ENCODE measurements at places on chromosomes 1 and 21.

- DNase-seq = no peak
Measured at GRCh38 chr1:8116894-8117264, 90.8 kb upstream of the ERRFI1 start.

DNA sequence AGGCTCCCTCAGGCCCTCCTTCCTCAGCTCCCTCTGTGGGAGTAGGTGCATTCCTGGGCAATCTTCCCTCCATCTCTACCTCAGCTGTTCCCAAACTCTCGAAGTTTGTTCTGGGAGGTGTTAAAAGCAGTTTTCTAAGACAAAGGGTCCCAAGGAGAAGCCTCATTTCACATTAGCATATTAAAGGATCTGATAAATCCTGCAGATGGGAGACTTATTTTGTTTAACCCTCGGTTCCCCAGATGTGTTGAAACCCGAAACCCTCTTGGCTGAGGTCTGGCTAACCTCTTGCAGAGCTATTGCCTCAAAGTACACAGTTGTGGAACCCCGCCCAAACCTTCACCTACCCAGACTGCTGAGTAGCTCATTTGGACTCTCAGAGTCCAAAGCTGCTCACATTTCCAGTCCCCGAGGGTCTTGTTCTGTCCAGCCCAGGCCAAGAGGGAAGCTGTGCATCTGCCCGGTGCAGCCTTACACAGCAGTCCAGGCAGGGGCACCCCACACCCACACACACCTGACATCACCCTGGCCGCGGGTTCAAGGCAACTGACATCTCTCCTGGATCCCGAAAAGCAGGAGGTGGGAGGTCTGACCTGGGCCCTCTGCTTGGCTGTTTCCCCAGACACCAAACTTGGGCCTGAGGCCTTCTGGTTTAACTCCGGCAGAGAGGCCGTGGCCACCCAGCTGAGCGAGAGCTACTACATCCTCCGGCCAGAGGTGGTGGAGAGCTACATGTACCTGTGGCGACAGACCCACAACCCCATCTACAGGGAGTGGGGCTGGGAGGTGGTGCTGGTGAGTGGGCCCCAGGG is 19.5 kb upstream of the SELENON start:
- DNase-seq = no peak

- DNase-seq = no peak
Measured at GRCh38 chr1:95371666-95372282, 137.8 kb downstream of the RWDD3 start.

DNA sequence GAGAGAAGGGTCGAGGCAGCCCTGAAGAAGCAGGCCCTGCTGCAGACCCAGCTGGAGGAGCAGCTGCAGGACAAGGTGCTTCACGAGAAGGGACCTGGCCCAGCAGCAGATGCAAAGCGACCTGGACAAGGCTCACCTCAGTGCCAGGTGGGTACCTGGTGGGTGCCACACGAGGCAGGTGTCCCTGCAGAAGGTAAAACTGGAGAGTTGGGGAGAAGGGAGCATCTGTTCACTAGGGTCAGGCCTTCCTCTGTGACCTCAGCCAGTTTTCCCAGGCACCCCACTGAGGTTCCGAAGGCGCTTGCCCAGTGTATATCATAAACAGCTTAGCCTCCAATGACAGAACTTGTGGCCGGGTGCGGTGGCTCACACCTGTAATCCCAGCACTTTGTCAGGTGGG is 5.5 kb upstream of the NBPF3 start:
- DNase-seq = no peak

DNA sequence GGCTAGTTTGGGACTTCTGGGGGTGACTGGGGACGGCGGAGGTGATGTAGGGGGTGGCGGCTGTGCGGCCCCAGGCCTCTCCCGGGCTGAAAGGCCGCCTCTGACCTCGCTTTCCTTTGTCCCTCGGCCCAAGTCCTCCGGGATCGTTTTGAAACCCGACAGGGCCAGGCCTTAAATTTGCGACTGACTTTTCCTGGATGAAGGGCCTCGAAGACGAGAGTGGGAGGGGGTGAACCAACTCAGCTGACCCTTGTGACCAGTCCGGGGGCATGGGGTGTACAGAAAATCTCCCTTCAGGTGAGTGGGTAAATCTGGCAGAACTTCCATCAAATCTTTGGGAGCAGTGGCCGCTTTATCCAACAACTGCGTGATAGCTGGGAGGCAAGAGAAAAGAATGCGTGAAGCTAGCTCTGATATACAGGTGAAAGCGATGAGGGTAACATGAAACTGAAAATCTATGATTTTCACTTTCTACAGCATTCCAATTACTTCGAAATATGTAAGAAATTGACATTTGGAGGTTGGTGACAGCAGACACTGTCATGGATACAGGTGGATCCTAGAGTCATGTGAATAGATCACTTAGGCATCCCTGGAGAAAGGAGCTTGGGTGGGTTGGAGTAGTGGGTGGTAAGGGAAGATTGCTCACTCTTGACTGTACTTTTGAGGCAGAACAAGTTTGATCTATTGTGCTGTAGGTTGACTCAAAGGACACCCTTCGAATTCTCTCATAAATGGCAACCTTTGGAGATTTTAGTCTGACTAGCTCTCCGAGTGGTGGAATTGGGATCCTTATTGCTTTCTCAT is 885 bp downstream of the AHCYL1 start:
- no peak for DNase-seq

DNA sequence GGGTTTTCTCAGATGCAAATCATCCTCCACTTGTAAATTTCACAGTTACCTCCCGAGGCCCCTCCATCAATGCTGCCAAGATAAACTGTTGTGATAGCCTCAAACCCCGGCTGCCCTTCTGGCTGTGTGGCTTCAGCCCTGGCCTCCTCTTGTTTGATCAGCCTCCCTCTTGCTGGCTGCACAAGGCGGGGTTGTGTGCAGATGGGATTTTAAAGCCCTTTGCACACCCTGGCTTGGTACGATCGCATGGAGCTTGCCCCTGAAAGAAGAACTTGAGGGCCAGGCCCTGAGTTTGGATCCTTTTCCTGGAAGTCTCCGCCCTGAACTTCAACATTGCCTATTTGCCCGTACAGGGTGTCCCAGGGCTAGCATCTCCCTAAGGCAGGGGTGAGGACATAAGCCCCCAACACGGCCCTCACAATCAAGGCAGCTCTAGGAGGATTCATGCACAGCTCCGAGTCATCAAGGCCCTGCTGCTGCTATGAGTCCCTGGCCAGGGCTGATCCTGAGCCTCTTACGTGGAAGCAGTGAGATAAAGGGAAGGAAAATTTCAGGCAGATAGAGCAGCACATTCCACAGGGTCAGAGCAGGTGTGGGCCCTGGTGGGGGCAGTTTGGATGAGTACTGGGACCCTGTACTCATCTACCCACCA is 181.2 kb upstream of the VAMP3 start:
- DNase-seq = no peak

DNA sequence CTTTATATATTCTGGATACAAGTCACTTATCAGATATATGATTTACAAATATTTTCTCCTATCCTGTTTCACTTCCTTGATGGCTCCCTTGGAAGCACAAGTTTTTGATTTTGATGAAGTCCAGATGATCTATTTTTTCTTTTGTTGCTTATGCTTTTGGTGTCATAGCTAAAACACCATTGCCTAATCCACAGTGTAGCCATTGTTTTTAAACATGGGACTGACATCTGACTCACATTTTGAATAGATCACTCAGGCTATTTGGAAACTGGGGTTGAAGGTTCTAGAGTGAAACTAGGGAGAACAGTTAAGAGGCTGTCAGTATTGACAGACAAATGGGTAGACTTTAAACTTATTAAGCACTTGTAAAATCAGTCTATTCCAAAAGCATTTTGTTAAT is 16.6 kb downstream of the AK4 start:
- DNase-seq = no peak

GRCh38 chr21:43619856-43620255 is 39.4 kb downstream of the HSF2BP start:
- DNase-seq = no peak

- DNase-seq = no peak
Measured at GRCh38 chr1:204997591-204998355, 45.2 kb upstream of the CNTN2 start.

GRCh38 chr1:119896303-119896702 is at the start of gene ADAM30:
Gene ADAM30 (minus strand): TSS chr1:119896515. CDS start chr1:119896336, 179 bp downstream.
- no peak for DNase-seq

GRCh38 chr21:41536076-41536826 is 28.3 kb upstream of the TMPRSS2 start:
- DNase-seq = no peak

GRCh38 chr21:19468991-19469715 is 1065.6 kb upstream of the TMPRSS15 start:
- DNase-seq = no peak

- no peak for DNase-seq
Measured at GRCh38 chr1:205576805-205577761, 54.7 kb downstream of the ELK4 start.

DNA sequence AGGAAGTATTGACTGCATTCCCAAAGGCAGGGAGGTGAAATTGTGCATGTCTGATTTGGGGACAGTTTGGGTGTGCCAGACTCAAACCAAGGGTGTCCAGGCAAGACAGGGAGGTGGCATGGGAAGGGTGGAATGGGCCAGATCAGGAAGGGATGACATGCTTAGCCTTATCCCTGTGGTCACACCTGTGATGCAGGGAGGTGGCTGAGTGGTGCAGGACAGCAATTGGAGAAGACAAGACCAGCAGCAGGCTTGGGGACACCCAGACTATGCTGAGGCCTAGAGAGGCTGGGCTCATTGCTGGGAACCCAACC is 4.0 kb downstream of the FOXO6 start:
- no peak for DNase-seq

- no peak for DNase-seq
Measured at GRCh38 chr1:204706838-204707509, 21.4 kb upstream of the LRRN2 start.

DNA sequence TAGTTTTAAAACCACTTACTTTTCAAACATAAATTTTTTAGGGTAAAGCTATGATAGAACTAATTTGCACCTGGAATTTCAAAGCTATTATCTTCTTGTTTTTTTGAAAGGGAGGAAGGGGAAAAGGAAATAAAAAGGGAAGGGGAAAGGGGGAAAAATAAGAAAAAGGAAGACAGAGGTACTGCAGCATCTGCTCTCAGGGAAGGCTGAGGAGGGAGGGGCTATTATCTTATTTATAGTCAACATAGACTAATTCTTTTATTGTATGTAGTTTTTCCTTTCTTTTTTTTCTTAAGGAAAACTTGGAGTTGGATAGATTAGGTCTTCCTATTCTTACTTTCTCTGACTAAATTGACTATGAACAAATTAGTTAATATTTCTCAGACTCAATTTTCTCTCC is 41.5 kb upstream of the ZYG11A start:
- DNase-seq = no peak

DNA sequence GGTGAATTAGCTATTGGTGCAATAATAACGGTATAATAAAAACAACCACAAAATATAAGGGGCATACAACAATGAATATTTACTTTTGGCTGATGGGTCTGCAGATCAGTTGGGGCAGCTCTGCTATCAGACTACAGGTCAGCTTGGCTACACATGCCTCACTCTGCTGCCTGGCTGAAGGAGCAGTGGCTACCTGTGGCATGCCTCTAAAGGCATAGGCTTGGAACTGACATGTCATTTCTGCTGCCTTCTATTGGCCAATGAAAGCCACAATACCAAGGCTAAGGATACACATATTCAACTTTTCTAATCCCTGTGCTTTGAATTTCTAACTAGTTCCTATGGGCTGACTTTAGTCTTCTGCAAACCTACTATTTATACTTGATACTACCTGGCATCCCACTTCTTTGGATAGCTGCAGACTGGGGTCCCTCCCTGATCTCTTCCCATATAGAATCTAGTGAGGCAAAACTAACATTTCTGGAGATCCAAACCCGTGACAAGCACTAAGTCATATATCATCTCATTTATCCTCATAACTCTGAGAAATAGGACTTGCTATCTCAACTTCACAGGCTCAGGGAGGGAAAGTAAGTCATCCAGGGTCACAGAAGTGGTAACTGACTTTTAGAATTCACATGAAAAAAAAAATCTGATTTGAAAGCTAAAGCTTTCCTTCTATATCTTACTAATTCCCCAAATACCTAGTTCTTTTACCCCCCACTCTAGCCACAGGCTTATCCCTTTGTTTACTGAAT is 19.2 kb upstream of the SYDE2 start:
- no peak for DNase-seq

GRCh38 chr1:51922040-51922439 is 43.5 kb upstream of the NRDC start:
- no peak for DNase-seq

- no peak for DNase-seq
Measured at GRCh38 chr1:207871117-207871649, 39.7 kb downstream of the CD34 start.

DNA sequence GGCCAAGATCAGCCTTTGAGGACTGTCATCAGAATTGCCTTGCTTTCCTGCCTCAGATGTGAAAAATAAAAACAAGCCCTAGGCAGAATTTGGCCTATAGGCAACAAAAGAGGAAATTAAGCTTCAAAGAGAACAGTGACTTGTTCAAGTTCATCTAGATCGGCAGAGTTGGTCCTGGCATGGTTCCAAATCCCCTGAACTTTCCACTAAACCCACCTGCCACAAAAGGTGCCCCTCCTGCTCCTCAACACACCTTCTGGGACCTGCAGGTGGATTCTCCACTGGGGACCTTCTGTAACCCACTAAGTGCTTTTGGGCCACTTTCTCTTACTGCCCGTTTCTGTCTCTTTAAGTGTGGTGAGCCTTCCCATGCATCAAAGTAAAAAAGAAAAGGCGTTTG is 42.5 kb upstream of the LRRN2 start:
- no peak for DNase-seq

GRCh38 chr1:18479454-18479853 is 1.3 kb upstream of the KLHDC7A start:
- DNase-seq = no peak

GRCh38 chr1:18062185-18062584 is 45.4 kb upstream of the IGSF21 start:
- DNase-seq = no peak

DNA sequence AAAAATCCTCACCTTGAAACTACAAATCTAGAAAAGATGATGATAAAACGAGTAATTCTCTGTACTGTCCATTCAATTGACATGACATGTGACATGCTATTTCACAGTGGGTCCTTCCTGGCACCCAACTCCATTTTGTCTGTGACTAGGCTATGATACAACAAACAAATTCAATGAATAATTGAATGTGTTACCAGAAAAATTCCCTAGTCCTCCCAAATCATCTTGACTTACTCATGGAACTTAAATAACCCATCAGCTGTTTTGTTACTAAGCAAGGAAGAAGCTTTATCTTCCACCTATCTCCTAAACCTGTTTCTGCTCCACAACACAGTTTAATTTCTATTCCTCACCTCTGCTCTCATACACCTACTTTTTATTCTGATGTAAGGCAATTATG is 30.4 kb downstream of the B3GALNT2 start:
- DNase-seq = no peak

GRCh38 chr21:31052489-31053142 is 14.3 kb upstream of the KRTAP19-8 start:
- DNase-seq = no peak

Data from activated CD4-positive, CD25-positive, alpha-beta regulatory T cell (primary cell).